Ascending aorta (tissue), 2 donors: ENCODE measurements at places on chromosomes 7 and 10. TPM values are rescaled to one million over a fixed set of nuclear protein-coding genes. Genes with fewer than 3 reads are reported as not detected.

GRCh38 chr7:1920266-1920681, 250.2 kb downstream of the ELFN1 start:
- H3K4me3 ChIP-seq, result no peak overlapping the region
- no peak overlapping the region for H3K27ac ChIP-seq
- H3K36me3 ChIP-seq, result no peaks in the 10 kb centered on the region
- H3K4me1 ChIP-seq, result no peaks in the 10 kb centered on the region
- DNase-seq, result no peak

C10orf53 gene
- not detected for total RNA-seq

- H3K36me3 ChIP-seq, result no peaks in the 10 kb centered on the region
- no peak overlapping the region for H3K4me3 ChIP-seq
- no peaks in the 10 kb centered on the region for H3K4me1 ChIP-seq
- H3K27me3 ChIP-seq, result no peaks in the 10 kb centered on the region
- DNase-seq, result no peak
These were observed 90.2 kb downstream of the ZNF467 start for GRCh38 chr7:149683181-149683580.

- no peaks in the 10 kb centered on the region for H3K4me1 ChIP-seq
- DNase-seq, result no peak
- no peak overlapping the region for H3K4me3 ChIP-seq
- no peaks in the 10 kb centered on the region for H3K27me3 ChIP-seq
- H3K36me3 ChIP-seq, result no peaks in the 10 kb centered on the region
- H3K27ac ChIP-seq, result no peak overlapping the region
These were observed 7.4 kb downstream of the ARL4A start for GRCh38 chr7:12694817-12695216.

GRCh38 chr7:122488241-122488640, 183.7 kb upstream of the FEZF1 start:
- no peak overlapping the region for H3K4me3 ChIP-seq
- H3K36me3 ChIP-seq, result no peaks in the 10 kb centered on the region
- DNase-seq, result no peak
- no peaks in the 10 kb centered on the region for H3K4me1 ChIP-seq

DNA sequence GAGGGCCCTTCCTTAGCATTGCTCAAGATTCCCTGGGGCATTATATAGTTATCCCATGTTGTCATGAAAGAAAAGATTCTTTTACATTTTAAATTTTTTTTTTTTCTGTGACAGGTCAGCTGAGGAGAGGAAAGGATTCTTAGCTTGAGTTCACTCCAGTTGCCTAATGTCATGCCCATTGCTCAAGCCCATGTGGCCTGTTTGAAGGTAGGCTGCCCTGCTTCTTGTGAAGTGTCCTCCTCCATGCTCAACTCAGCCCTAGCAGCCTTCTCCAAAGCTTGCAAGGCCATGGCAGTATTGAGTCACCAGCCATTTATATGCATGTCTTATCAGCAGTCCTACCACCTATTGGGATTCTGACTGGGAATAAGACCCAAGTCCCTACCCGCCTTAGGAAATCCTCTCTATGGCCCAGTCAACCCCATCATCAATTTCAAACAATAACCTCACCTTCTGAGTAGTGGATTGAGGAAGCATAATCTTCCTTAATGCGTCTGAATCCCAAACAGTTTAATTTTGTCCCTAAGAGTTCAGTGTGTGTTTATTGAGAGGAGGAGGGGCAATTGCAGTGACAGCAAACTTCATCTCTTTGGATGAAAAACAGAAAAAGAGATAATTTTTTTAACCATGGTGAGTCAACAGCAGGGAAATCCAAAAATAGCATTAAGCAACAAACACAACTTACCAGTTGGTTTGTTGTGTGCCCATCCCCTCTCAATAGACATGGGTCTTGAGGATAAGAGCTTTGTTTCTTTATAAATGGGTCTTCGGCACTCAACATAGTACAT, 38.6 kb upstream of the WASL start:
- DNase-seq, result no peak
- no peak overlapping the region for H3K27ac ChIP-seq
- no peaks in the 10 kb centered on the region for H3K4me1 ChIP-seq
- no peaks in the 10 kb centered on the region for H3K27me3 ChIP-seq
- H3K36me3 ChIP-seq, result no peaks in the 10 kb centered on the region

GNGT1 gene
- total RNA-seq, result not detected

DNA sequence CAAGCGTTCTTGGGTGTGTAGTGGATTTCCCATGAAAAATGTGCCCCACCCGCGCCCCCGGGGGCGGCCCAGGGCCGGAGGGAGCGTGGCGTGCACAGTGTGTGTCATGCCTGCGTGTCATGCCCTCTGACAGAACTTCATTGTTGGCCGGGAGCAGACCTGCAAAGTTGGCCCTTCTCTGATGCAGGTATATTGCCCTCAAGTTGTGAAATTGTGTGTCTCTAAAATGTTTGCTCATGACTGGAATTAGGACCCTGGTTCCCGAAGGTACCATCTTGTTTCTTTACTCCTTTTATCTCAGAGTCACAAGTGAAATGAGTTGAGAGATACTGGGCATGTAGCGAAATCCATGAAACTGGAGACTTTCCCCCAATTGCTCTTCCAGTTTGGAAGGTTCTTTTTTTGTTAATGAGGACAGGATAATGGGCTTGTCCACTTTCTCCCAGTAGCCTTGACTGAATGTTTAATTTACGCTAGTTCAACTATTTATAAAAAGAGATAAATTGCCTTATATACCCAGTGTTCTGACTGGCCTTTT, 26.2 kb downstream of the ADK start:
- no peaks in the 10 kb centered on the region for H3K4me1 ChIP-seq
- H3K27ac ChIP-seq, result peak overlapping the region; percentile 87
- peak; percentile 76 for DNase-seq
- H3K27me3 ChIP-seq, result no peaks in the 10 kb centered on the region

- H3K36me3 ChIP-seq, result no peaks in the 10 kb centered on the region
- H3K4me3 ChIP-seq, result no peak overlapping the region
These were observed 109.3 kb upstream of the TCERG1L start for GRCh38 chr10:131420867-131421266.

DNA sequence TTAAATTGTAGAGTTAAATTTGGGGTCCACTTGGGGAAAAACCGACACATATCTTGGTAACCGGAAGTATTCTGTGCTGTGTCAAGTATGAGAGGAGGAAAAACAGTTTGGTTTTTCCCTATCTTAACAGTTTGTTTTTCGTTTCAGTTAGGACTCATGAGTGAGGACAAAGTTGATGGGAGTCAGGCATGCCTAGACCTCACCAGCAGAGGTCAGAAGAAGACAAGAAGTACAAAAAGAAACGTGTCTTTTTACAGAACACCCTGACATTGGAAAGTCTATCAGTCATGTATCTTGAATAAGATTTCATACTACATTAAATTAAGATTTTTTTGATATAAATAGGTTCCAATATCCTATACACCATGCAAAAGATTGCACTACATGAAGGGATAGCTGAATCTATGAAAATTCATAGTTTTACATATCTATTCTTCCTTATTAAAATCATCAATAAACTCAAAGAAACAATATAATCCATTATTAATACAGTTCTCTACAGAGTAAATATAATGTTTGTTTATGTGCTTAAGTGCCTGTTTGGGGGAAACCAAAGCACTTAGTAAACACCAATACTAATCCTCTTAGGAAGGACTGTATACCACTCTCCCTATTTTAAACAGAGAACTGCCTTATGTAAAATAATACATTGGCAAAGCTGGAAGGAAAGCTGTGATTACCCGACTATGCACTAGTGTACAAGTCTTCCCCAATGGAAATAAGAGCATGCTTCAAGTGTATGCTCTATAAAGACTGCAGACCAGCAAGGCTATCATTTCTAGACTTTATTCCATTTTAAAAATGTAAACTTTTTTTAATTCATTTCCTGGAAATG, 95.6 kb downstream of the USP6NL start:
- no peaks in the 10 kb centered on the region for H3K36me3 ChIP-seq
- DNase-seq, result no peak
- H3K27me3 ChIP-seq, result no peaks in the 10 kb centered on the region

GRCh38 chr10:89345367-89346000, 17.7 kb downstream of the IFIT3 start:
- no peak overlapping the region for H3K4me3 ChIP-seq
- H3K4me1 ChIP-seq, result no peaks in the 10 kb centered on the region
- H3K36me3 ChIP-seq, result no peaks in the 10 kb centered on the region
- H3K27me3 ChIP-seq, result no peaks in the 10 kb centered on the region
- H3K27ac ChIP-seq, result no peak overlapping the region

GRCh38 chr7:46854958-46855473, 726.9 kb downstream of the TNS3 start:
- no peaks in the 10 kb centered on the region for H3K36me3 ChIP-seq
- no peak overlapping the region for H3K27ac ChIP-seq
- no peak overlapping the region for H3K4me3 ChIP-seq
- DNase-seq, result no peak
- H3K4me1 ChIP-seq, result peaks cover 12% of the 10 kb centered on the region

GHRHR gene
- not detected for total RNA-seq

- no peaks in the 10 kb centered on the region for H3K27me3 ChIP-seq
- H3K27ac ChIP-seq, result peak overlapping the region; percentile 84
- no peak for DNase-seq
- no peaks in the 10 kb centered on the region for H3K36me3 ChIP-seq
These were observed 796 bp downstream of the CDK14 start for GRCh38 chr7:90596671-90597562.

- H3K4me3 ChIP-seq, result peak overlapping the region; percentile 79
- H3K4me1 ChIP-seq, result peaks cover 21% of the 10 kb centered on the region
- no peaks in the 10 kb centered on the region for H3K27me3 ChIP-seq
- H3K36me3 ChIP-seq, result peaks cover 51% of the 10 kb centered on the region
- DNase-seq, result peak; percentile 92
These were observed 8.0 kb downstream of the KLF6 start for GRCh38 chr10:3776796-3777571.

DNA sequence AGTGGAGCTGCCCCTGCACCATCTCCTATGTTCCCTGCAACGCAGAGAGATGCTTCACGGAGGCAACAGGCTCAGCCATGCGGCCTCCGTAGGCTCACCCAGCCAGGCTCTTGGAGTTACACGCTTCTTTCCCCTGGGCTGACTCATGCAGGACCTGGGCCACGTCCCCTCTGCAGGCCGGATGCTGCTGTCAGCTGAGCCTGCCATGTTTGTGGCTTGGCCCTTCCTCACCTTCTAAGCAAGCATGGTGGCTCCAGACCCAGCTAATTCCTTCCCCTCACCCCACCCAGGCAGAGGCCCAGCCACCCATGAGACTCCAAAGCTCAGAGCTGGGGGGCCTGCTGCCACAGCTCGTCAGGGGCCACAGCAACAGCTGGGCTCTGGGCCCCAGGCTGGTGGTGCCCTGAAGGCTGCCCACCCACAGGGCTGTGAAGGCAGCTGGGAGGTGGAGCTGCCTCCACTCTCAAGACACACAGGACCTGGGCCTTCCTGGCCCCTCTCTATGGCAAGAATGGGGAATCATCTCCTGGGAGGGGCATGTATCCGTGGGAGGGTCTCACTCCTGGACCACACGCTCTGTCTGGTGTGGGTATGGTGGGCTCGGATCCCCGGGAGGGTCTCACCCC, 219.6 kb downstream of the ELFN1 start:
- H3K4me1 ChIP-seq, result no peaks in the 10 kb centered on the region
- no peak overlapping the region for H3K27ac ChIP-seq
- no peak for DNase-seq
- H3K4me3 ChIP-seq, result no peak overlapping the region
- peaks cover 5% of the 10 kb centered on the region for H3K36me3 ChIP-seq
- H3K27me3 ChIP-seq, result no peaks in the 10 kb centered on the region

SEMA3D gene
- 4.5 TPM for total RNA-seq
